ENCODE measurements at places on chromosomes 12 and 14.

GRCh38 chr12:67909681-67910080 lies 79.6 kb upstream of the IFNG-AS1 start:
- DNase-seq = no peak

- DNase-seq = no peak
These were observed 40.5 kb upstream of the LTBP2 start for GRCh38 chr14:74652541-74652940.

DNA sequence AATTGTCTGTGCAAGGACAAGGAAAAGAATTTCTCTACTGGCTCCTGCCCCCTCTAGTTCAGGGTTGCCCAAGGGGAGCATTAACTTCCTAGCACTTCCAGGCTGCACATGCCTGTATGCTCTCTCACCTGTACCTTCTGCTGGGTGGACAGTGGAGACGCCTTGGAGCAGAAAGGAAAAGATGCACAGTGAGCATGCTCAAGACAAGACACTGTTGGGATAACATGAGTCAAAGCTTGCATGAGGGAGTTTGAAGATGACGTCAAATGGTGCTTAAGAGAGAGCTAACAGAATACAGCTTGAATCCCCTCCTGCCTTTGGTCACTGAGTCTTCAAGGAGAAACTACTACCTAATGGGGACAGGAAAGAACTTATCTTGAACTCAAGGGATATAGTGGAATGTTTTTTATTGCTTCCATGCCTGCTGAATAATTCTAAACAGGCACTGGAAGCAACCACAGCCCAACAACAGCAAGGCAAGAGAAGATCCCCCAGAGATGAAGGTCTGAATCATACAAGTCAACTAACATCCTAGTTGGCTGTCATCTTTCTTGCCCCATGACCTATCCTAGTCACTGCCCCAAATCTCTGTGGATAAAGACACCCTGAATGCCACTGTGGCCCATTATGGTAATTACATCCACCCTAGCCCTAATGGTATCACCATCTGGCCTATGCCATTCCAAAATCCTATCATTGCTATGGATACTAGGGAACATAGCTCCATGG lies 23.5 kb downstream of the RPS6KA5 start:
- DNase-seq = no peak

DNA sequence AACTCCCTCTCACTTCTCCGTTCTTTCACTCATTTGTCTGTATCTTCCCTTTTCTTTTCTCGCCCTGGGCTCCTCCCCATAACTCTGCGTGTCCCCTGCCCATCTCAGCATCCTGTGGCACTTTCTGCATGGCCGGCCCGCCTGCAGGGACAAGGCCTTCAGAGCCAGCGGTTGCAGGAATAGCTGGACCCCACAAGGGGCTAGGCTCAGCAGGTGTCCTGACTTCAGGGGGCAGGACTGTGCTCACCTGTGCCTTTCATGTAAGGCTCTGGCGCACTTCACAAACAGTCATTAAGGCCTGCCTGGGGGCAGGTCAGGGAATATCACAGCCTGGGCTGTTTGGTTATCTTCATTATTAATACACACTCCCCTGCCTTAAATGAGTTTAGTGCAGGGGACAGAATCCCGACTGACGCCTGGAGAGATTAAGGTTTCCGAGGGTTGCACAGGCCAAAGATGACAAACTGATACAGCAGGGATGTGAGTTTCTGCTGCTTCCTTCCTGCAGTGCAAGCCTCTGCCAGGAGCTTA lies 768.8 kb upstream of the TBX3 start:
- no peak for DNase-seq

GRCh38 chr12:119006746-119007145 lies 25.4 kb downstream of the SRRM4 start:
- DNase-seq = no peak

DNA sequence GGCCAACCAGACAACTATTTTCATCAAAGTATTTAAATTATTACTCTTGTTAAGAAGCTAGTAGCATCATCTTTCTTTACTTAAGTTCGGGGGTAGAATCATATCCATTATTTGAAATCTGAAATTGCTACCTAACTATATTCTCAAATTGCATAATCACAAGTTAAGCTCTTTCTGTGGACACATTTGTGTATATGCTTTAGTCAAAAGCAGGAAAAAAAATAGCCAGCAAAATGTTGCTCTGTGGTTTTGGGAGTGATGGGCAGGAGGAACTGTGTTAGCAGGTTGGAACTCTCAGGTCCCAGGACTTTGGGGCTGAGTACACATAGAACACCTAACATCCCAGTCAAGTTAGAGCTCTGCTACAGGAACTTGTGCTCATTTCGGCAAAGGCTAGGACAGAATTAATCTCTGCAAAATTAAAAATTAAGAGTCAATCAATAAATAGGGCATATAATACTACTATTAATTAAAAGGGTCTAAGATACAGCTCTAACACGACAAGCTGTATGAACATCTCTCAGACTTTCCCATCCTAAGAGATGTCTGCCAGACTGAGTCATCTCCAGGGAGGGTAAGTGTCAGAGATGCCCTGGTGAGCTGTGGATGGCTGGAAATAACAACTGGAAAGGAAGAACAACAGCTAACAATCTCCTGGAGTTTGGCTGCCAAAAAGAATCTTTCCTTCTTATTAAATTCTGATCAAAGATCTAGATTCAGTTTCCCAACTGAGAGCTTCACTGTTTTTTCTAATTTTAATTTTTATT lies 203.5 kb upstream of the GZMB start:
- no peak for DNase-seq
